ENCODE measurements at places on chromosomes 7 and 10.

GRCh38 chr7:25638068-25638467 lies 409.8 kb upstream of the NPVF start:
- DNase-seq: no peak

GRCh38 chr10:114761205-114762193 lies 60.1 kb upstream of the FHIP2A start:
- DNase-seq: no peak

- DNase-seq: no peak
These were observed 128.4 kb downstream of the NSUN6 start for GRCh38 chr10:18523025-18523424.

DNA sequence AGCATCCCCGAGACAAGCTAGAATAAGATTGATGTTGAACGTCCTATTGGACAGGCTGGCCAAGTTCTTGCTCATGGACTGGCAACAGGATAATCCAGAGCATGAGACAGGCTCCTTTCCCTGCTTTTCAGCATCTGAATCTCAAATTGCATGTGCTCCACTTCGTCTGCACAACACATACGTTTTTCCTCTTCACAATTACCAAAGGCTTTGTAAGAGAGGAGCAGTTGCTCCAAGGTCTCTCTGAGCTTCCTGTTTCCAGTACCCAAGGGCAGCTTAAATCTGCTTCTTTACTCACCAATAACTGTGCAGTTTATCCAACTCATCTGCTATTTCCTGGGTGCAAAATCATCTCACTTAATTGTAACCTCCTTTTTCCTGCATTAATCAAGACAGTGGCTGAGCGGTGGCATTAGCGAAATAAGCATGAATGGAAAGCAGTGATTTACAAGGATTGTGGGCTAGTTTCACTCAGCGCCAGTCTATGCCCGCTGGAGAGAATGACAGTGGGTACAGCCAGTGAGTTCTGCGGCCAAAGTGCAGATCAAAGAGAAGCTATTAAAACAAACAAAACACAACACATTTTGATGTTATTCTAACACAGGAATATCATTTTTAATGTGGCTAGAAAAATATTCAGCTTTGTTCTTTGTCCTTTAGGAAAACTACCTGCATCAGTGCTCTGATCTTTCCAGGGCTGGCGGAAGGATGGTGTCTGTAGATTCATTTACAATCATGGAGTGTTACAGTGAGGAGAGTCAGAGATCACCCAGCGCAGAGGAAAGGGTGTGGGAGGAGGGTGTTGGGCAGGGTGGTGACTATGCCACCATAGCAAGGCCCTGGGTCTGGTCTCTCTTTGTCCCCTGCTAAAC lies 79.8 kb downstream of the CHN2 start:
- DNase-seq: no peak

DNA sequence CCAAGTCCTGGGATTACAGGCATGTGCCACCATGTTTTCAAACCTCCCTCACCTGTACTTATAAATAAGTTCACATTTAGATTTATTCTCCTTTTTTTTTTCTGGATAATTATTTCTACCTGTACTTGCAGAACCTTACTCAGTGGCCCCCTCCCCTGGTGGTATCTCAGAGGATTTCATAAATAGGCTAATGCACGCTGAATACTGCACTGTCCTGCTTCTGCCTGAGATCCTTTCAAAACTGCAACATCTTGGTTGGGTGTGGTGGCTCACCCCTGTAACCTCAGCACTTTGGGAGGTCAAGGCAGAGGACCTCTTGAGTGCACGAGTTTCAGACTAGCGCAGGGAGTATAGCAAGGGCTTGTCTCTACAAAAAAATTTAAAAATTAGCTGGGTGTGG lies 4.6 kb upstream of the BLVRA start:
- DNase-seq: no peak

- no peak for DNase-seq
These were observed 3.6 kb downstream of the DUSP5 start for GRCh38 chr10:110501142-110501937.

DNA sequence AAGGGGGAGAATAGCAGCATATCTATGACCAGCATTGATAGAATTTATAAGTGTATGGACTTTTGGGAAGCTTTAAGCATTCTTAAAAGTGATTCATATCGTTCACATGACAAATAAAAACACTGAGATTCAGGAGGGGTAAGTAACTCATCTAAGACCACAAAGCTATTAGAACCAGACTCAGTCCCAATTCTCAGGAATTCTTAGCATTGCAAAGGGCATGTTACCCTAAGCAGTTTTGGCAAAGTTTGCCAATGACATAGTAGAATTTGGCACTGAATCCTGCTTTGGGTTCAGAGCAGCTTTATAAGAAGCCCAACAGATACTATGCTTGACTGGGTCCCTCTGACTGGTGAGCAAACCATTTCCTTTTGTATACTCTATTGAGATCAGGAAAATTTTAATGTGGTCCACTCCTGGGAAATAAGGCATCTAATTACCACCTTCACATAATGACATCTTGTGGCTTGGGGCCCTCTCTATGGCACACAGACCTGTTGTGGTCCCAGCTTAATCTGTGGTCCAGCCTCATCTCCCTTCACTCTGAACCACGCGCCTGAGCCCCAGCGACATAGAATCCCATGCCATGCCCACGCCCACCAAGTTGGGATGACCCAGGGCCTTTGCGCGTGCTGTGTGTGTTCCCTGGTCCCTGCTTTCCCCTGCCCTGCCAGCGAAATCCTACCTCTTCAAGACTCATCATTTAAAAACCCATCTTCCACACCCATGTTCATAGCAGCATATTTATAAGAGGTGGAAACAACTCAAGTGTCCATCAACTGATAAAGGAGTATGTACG lies 37.5 kb upstream of the DOCK1 start:
- no peak for DNase-seq

DNA sequence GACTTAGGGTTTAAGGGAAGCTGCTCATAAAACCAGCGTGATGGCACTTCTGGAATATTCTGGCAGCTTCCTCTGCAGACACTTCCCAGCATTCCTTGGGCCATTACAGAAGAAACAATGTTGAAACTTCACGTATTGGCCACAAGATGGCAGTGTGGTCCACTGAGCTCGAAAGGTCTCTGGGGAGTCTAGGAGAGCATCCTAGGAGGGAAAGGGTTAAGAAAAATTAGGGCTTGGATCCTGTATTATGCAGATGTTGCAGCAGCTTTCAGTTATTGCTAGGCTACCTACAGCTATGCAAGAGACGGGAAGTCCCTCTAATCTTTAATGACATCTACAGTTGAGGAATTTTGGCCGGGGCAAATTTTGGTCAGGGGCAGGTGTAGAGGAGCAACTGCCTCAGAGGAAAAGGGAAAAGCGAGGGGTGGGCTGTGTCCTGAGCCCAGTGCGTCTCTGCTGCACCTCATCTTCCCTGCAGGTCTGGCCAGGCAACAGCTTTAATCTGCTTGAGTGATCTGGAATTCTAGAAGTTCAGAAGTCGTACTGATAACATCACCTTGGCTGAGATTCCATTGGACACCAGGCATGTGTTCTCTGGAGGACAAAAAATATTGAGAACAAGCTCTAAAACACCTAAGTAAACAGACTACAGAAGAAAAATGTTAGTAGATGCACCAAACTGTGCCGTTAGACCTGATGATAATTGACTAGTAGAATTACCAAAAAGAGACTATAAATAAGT lies 220.8 kb upstream of the PRSS58 start:
- DNase-seq: no peak

DNA sequence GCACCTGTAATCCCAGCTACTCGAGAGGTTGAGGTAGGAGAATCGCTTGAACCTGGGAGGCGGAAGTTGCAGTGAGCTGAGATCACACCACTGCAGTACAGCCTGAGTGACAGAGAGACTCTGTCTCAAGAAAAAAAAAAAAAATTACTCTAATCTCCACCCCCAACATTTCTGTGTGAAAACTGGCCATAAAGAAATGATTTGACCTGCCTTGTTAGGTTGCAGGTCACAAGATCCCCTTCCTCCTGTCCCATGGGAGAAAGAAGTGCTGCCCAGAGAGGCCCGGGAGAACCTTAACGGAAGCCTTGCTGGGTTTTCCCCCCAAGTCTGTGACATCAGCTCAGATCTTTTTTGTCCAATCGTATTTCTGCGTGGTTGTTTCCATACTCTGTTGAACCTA lies 8.7 kb upstream of the CALHM1 start:
- no peak for DNase-seq

DNA sequence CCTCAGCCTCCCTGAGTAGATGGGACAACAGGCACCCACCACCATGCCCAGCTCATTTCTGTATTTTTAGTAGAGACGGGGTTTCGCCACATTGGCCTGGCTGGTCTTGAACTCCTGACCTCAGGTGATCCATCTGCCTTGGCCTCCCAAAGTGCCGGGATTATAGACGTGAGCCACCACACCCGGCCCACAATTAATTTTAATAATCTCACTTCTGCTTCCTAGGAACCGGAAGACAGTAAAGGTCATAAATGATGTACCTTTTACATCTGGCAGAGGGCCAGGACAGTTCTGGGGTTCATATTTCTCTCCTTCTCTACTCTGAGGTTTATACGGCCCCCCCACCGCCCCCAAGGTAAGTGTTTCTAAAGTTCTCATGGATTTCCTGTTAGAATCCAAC lies 31.2 kb upstream of the AOAH start:
- DNase-seq: no peak

GRCh38 chr10:119494236-119495020 lies 48.1 kb downstream of the RGS10 start:
- DNase-seq: no peak

DNA sequence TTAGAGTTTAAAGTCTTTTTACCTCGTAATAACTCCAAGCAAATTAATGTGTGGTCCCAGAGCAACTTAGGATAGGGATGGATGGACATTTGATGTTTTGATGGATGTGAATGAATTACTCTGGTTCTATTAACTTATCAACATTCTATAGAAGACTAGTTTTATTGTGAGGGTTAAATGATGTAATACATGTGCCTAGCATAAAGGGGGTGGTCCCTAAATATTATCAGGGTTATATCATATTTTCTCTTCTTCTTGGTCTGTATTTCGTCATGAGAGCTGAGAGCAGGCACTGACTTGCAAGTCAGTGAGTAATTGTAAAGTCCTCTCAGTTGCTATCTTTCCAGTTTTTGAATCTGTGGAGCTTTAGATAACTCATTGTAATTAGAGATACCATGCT lies 219.3 kb downstream of the GATA3 start:
- no peak for DNase-seq

DNA sequence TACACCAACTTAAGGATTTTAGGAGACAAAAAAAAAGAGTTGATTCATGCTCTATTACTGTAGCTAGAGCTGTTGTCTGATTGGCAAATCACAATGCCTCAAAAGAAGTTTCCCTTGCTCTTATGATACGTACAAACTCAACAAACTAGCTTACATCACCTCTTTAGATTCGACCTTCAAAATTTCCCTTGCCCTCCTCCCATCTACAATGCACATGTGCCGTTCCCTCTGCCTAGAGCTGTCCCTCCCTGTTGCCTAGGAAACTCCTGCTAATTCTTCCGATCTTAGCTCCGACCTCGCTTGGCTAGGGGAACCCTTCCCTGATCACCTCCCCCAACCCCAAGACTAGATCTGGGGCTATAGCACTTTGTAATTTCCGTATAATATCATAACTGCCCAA lies 55.4 kb downstream of the MAP3K8 start:
- DNase-seq: no peak

DNA sequence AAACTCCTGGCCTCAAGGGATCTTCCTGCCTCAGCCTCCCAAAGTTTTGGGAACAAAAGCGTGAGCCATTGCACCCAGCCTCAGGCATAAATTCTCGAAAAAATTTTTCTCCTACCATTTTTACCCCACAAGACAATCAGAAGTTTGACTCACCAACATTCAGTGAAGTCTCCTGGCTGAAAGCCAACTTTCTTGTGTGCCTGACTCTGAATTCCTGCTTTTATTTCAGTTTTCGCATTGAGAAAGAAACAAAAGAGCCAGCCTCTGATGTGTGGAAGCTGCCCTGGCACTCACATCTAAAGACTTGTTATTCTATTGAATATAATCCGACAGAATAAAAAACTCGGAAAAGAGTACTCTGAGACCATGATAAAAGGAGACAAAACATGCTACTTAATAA lies 402.9 kb downstream of the MAGI2 start:
- DNase-seq: no peak

- DNase-seq: no peak
These were observed 418.3 kb downstream of the PAXIP1 start for GRCh38 chr7:154584352-154585252.

DNA sequence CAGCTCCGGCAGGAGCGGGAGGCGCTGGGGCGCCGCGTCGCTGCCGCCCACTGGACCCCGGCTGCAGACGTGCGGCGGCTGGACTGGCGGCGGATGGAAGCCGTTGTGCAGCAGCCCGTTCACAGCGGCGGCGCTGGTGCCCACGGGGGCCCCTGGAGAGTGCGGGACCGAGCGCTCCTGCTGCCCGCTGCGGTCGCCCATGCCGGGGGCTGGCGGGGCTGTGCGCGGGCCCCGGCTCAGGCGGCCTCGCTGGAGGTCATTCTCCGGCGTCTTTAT lies 413 bp downstream of the PANK1 start:
- DNase-seq: peak; percentile 57

- DNase-seq: no peak
These were observed 194.9 kb downstream of the SUGCT start for GRCh38 chr7:40329601-40330153.

DNA sequence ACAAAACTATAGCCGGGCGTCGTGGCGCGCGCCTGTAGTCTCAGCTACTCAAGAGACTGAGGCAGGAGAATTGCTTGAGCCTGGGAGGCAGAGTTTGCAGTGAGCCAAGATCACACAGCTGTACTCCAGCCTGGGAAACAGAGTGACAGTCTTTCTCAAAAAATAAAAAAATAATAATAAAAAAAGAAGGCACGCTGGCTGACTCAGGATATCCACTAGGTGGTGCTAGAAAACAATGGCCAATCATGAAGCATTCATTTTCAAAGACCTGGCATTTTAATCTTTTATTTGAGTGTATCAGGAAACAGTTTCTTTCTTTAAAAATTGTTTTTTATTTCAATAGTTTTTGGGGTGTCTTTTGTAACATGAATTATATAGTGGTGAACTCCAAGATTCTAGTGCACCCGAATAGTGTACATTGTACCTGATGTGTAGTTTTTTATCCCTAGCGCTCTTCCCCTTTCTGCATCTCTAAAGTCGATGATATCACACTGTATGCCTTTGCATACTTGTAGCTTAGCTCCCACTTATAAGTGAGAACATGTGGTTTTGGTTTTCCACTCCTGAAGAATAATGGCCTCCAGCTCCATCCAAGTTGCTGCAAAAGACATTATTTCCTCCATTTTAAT lies 88.6 kb downstream of the LYZL1 start:
- no peak for DNase-seq

GRCh38 chr7:80277434-80278427 lies 143.1 kb downstream of the GNAI1 start:
- no peak for DNase-seq

DNA sequence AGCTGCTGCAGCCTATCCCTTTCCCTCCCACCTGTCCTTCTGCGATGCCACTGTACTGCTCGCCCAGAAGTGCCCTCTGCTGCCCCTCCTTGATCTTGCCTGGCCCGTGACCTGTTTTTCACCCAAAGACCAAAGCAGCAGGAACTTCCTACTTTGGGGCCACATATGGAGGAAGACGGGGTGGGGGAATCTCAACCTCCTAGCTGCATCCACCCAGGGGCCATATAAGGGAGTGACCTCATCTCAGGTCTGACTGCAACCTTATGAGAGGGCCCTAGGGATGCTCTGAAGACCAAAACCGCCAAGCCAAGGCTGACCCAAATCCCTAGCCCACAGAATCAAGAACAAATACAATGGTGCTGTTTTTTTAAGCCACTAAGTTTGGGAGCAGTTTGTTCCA lies 15.7 kb downstream of the PRKCQ start:
- DNase-seq: no peak

GRCh38 chr10:6320320-6321010 lies 117.7 kb downstream of the PFKFB3 start:
- DNase-seq: peak; percentile 24

GRCh38 chr10:71840177-71840957 lies 10.7 kb downstream of the PSAP start:
- no peak for DNase-seq

- no peak for DNase-seq
These were observed 52.5 kb upstream of the CAMK2B start for GRCh38 chr7:44377681-44378421.
